Activated CD8-positive, alpha-beta T cell treated with anti-CD3 and anti-CD28 coated beads for 36 hours (primary cell): ENCODE measurements at places on chromosomes 1 and 21. TPM values are rescaled to one million over a fixed set of nuclear protein-coding genes. Genes with fewer than 3 reads are reported as not detected.

Gene SPTA1
- 0.31 TPM for total RNA-seq

Gene DAB1
- total RNA-seq = not detected

Gene EXTL2
- total RNA-seq = 5.7 TPM

Gene SPRR1A
- total RNA-seq = not detected

Gene ERMAP
- total RNA-seq = 4.4 TPM

Gene SLC1A7
- not detected for total RNA-seq

Gene NTRK1
- 23.5 TPM for total RNA-seq

Gene MAP3K21
- 2.7 TPM for total RNA-seq
